A549 treated with CORT108297 at 1 μM for 4 hours (cell line): ENCODE measurements at places on chromosomes 2 and 18. TPM values are rescaled to one million over a fixed set of nuclear protein-coding genes. Genes with fewer than 3 reads are reported as not detected.

GALNT13 gene
- 8.4 to 10.9 TPM (median 9.5 TPM) in 5 replicates for total RNA-seq

NAT8 gene
- total RNA-seq, result not detected in 5 replicates

PLB1 gene
- total RNA-seq, result 1.1 to 2.0 TPM (median 1.8 TPM) in 5 replicates

FBXO15 gene
- 0.58 to 1.2 TPM (median 0.96 TPM) in 5 replicates for total RNA-seq

ZAP70 gene
- total RNA-seq, result 0.03 to 0.15 TPM in 2 of 5 replicates, not detected in the others

UGT1A5 gene
- total RNA-seq, result not detected in 5 replicates

HOXD1 gene
- 0.16 to 0.32 TPM (median 0.18 TPM) in 5 replicates for total RNA-seq

CCBE1 gene
- total RNA-seq, result 7.3 to 14.9 TPM (median 10.4 TPM) in 5 replicates

ST6GAL2 gene
- total RNA-seq, result 14.9 to 29.3 TPM (median 21.2 TPM) in 5 replicates

LIMS4 gene
- 0.29 to 1.3 TPM (median 0.87 TPM) in 5 replicates for total RNA-seq
